Peyer's patch (tissue), 4 donors: ENCODE measurements at places on chromosomes 1 and 21. TPM values are rescaled to one million over a fixed set of nuclear protein-coding genes. Genes with fewer than 3 reads are reported as not detected.

The NRDC gene
- 111 TPM for total RNA-seq

- no peak overlapping the region for H3K27ac ChIP-seq
- no peaks in the 10 kb centered on the region for H3K27me3 ChIP-seq
- H3K4me1 ChIP-seq: no peaks in the 10 kb centered on the region
- no peak overlapping the region for H3K4me3 ChIP-seq
- H3K36me3 ChIP-seq: no peaks in the 10 kb centered on the region
Observed at GRCh38 chr1:211643324-211644212, 31.9 kb downstream of the NEK2 start.

DNA sequence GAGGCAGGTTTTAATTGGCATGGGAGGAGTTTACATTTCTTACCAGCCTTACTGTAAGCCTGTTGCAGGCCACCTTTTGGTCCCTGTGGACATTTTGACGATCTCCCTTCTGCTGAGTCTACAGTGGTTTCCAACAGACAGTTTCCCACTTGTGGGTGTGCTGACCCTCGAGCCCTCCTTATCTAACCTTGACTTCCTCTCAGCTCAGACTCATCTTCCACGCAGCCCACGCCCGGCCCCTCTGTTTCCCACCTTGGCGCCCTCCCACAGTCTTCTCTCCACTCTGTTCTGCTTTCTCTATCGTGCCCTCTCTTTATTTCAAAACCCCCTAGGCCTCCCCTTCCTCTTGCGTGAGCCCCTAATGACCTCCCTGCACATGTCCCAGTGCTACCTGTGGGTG is 6.1 kb upstream of the ARL8A start:
- no peaks in the 10 kb centered on the region for H3K27me3 ChIP-seq
- H3K36me3 ChIP-seq: no peaks in the 10 kb centered on the region
- no peak for DNase-seq
- H3K4me1 ChIP-seq: no peaks in the 10 kb centered on the region

DNA sequence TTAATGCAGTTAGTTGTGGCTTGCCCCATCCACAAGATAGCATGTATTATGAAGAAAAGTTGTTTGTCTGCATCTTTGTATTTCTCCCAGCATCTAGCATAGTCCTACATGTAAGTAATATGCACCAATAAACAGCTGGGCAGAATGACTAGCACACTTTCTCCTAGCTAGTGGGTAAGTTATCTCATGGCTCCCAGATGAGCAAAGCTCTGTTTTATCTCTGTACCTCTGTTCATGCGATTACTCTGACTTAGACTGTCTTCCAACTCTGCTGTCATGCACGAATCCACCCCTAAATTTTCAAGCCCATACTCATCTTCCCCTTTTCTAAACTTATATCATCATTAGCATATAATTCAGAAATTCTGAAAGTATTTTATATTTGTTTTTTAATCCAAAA is 37.5 kb upstream of the KCTD3 start:
- H3K4me1 ChIP-seq: no peaks in the 10 kb centered on the region
- no peak for DNase-seq
- H3K36me3 ChIP-seq: no peaks in the 10 kb centered on the region
- no peak overlapping the region for H3K27ac ChIP-seq

DNA sequence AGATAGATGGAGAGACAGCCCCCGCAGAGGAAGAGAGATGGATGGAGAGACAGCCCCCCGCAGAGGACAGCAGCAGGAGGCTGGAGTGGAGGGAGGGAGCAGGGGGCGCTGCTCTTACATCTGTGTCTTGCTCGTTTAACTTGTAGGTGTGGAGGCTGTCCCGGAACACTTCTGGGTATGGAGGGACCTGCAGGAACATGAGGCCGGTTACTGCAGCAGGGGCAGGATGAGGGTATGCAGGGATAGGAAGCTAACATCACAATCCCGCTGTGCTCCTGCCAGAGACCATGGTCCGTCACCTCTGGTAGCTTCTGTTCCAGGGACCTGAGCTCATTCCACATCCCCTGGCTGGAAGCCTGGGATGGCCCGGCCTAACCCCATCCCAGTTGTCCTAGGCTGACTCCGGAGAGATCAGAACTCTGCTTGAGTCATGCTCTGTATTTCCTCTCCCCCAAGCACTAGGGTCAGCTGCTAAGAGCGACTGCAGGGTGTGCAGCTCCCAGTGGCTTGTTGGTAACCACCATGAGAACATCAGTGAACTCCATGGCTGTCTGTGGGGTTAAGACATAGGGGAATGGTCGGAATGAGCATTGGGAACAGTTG is 36.7 kb upstream of the GOLT1A start:
- no peak overlapping the region for H3K4me3 ChIP-seq
- H3K4me1 ChIP-seq: no peaks in the 10 kb centered on the region
- H3K27ac ChIP-seq: no peak overlapping the region
- H3K36me3 ChIP-seq: no peaks in the 10 kb centered on the region

DNA sequence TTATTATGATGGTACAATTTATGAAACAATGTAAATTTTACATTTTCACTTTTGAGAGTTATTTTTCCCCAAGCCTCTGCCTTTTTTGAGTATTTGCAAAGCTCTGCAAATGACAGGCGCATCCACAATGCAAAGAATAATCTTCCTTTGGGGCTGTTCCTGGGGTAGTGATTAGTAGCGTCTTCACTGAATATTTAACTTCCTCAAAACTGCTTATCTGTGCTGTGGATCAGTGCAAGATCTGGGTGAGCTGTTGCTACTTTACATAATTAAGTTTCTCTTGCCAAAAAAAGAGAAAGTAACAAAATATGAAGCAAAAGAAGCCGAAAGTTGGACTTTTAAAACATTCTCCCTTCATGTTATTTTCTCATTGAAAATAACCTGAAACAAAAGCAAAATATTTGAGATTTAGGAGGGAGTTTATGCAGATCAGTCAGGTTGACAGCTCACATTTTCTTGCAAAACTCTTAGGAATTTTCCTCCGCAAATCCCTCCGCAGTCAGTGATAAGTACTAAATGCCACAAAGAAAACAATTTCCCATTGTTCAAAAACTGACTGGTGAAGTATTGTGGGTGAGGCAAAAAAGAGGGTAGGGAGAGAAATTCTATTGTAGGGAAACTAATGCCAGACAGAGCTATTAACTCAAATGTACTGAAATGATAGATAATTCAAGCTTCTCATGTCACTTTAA is 276.4 kb upstream of the B3GALT2 start:
- no peaks in the 10 kb centered on the region for H3K36me3 ChIP-seq
- no peak for DNase-seq
- no peaks in the 10 kb centered on the region for H3K27me3 ChIP-seq
- no peaks in the 10 kb centered on the region for H3K4me1 ChIP-seq

- H3K36me3 ChIP-seq: no peaks in the 10 kb centered on the region
- H3K27me3 ChIP-seq: no peaks in the 10 kb centered on the region
- no peaks in the 10 kb centered on the region for H3K4me1 ChIP-seq
- DNase-seq: no peak
Observed at GRCh38 chr1:197394831-197395608, 127.0 kb downstream of the CRB1 start.

DNA sequence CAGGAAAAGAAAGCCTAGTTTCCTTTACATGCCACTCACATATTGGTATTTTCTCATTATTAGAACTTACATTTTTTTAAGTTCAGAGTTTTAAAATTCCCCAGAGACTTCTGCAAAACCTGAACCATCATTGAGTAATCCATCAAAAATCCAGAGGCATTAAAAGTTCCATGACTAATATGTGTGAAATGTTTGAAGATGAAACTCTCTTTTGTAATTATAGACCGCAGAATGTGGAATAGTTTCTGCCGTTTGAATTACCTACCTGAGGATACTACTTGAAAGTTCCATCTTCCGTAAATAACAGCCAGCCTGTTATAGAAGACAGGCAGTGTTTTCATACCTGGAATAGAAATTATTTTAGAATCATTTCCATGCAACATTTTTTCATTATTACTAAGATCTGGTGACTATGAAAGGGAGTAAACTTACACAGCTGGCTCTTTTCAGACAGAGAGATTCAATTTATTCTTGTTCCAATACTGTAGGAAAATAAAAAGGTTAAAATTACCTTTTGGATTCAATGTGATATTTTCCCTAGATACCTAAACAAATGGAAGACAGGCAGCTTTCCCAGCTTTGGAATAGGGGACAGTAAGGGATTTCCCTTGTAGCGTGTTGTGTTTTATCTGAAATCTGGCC is 131.4 kb downstream of the ST6GALNAC5 start:
- no peaks in the 10 kb centered on the region for H3K4me1 ChIP-seq
- DNase-seq: no peak
- H3K36me3 ChIP-seq: no peaks in the 10 kb centered on the region
- no peak overlapping the region for H3K4me3 ChIP-seq
